ENCODE measurements at places on chromosomes 5 and 9.

DNA sequence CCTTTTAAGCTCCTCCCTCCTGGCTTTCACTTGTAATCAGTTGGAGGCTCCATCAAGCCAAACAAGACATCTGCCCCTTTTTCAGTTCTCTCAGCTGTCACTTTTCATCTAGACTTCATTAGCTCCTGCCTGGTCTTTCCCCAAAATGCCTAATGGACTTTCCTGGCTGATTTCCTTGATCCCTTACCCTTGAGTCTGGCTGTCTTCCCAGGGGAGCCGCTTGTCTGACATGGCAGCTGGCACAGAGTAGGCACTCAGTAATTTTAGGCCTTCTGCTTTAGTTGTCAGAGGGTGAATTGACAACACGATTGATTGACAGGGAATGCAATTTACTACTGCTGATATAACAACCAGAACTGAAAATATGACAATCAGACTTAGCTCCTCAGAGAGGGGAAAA, 2.1 kb downstream of the C9orf153 start:
- DNase-seq = no peak

DNA sequence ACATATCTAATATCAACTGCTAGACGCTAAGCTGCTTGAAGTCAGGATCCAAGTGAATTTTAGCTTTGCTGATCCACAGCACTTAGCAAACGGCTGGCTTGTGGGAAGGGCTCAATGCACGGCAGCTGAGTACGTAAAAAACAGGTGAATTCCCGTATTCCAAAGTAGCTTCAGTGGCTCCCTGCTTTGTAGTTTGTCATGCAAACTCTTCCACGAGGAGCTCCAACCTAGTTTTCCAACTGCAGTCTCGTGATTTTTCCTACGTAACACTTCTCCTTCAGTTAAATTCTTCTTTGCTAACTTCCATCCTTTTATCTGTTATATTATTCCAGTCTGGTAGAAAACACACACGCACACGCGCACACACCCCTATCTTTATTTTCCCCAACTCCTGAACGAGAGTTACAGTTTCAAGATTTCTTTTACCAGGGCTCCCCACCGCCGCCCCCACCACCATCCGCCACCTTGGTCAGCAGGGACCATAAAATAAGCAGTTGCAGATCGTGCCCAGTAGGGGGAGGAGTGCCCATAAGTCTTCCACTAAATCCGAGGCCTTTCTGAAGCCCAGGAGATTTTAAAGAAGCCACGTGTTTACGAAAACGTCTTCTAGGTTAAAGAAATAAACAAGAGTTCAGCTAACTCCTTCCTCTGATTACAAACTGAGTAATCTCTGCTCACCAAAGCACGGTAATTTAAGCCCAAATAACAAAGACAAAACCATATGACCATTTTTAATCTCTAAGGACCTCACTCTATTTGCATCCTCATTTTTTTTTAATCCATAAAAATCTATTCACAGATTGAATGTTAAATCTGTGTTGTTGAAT, 34.8 kb upstream of the TRIO start:
- no peak for DNase-seq

DNA sequence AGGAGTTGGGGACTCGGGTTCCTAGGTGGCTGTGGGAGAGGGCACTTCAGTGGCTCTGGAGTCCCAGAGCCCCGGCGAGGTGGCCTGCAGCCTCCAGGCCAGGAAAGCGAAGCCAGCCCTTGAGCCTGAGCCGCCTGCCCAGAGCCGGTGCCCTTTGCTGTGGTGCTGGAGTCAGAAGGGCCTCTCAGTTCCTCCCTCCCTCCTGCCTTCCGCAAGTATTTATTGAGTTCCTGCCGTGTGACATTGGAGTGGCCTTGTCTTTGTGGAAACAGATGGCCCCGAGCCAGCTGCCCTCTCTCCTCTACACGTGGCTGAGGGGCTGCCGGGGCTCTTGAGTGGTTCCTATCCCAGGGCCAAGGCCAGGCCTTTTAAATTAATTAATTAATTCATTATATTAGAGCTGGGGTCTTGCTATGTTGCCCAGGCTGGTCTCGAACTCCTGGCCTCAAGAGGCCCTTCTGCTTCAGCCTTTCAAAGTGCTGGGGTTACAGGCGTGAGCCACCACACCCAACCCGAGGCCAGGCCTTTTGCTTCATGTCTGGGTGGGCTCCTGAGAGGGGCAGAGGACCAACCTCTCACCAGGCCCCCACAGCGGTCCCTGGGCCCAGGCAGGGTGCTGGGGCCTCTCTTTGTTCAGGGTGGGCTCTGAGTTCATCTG, 45.6 kb upstream of the IER5L start:
- no peak for DNase-seq

DNA sequence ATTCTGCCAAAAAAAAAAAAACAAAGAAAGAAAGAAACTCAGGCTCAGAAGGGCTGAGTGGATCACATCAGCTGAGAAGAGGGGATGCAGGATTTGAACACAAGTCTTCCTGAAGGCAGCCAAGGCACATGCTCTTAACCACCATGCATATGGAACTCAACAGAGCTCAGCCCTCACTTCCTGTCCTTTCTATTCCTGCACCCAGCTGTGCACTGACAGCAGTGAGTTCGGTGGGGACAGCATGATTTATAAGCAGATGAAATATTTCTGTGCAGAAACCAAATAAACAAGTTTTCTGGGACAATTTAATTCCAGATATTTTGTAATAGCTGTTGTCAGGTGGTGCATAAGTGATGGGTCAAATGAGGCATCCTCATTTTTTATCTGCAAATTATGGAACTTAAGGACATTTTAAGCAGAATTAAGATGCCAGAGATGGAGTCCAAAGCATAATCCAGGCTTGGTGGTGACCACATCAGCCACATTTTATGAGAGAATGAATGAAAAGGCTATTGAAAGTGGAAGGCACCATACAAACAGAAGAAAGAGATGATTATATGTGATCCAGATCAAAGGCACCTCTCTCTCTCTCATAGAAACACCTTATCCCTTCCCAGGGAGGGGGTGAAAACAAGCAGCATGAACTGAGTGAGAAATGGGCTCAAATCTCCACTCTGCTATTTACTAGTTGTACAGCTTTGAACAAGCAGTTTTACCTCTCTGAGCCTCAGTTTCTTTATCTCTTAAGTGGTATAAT, 303.6 kb upstream of the MSX2 start:
- DNase-seq = no peak

- no peak for DNase-seq
Measured at GRCh38 chr5:52920929-52921328, 68.2 kb upstream of the ITGA2 start.

DNA sequence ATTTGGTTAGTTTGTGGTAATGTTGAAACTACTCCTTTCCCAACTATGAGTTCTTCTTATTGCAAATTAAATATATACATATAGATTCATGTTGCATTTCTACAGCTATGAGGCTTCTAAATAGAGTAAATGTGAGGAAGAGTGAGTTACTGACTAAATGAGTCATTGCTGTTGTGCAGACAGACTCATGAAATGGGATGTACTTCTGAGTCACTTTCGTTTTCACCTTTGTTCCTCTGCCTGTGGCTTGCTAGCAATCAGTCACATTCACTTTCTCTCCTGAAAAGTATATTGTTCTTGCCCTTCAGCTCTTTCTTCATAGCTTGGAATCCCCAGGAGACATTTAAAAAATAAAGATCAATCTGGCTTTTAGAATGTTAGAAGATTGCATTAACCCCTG, 295.5 kb upstream of the SMC2 start:
- no peak for DNase-seq

- no peak for DNase-seq
Measured at GRCh38 chr9:129458155-129458661, 162.7 kb downstream of the C9orf50 start.

DNA sequence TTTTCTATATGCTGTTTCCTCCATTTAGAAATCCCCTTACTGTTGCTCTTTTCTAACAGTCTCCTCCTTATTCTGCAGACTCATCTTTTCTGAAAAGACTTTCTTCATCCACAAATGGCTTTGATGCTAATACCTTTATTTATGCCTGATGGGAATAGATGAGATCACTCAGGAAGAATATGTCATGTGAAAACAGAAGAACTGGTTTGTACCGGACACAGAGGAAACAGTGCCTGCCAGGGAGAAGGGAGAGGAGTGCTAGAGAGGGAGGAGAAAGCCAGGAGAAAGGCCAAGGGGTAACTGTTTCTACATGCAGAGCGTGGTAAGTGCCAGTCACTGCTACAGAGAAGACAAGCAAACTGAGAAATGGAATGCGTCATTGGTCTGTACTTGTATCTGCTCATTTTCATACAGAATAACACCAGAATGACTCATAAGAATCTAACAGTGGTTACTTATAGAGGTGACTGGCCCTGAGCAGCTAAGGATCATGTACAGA, 45.9 kb upstream of the PJA2 start:
- DNase-seq = no peak

DNA sequence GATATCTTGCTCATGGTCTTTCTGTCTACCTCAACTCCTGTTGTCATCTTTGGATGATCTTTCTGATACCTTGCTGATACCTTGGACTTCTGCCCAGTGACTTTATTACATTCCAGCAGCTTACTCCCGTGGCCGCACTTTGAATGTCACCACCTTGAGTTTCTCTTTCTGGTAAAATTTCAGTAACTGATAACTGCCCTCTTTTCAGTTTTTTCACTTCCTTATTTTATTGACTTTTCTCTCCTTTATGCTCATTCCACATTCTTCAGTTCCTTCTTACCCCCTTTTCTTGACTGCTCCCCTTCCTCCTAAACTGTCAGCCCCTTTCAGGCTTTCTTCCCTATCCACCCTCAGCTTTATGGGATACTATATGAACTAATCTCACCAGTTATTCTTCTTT, 7.0 kb upstream of the FBXO4 start:
- no peak for DNase-seq

GRCh38 chr5:106376522-106376921, 1294.2 kb downstream of the EFNA5 start:
- no peak for DNase-seq

GRCh38 chr5:87004101-87004500, 263.6 kb upstream of the RASA1 start:
- no peak for DNase-seq

- peak; percentile 83 for DNase-seq
Measured at GRCh38 chr5:156529892-156530291, 202.9 kb downstream of the SGCD start.

Measured in SIG-M5 (cell line).